Left cardiac atrium (tissue), 4 donors: ENCODE measurements at places on chromosomes 1 and 21.

- no peak for DNase-seq
Observed at GRCh38 chr1:153271711-153272110, 12.2 kb downstream of the LORICRIN start.

DNA sequence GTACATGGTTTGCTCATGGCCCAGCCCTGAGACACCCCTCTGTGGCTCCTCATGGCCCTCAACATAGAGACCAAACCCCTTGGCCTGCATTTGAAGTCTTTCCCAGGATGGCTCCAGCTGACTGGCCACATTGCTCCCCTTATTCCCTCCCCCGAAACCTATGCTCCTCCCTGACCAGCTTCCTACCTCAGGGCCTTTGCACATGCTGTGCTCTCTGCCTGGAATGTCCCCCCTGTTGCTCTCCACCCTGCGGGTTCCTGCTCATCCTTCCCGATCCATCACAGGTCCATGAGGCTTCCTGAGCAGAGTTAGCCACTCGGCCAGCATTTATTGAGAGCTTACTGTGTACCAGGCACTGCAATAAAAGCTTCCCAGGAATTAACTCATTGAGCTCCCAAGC lies 70.9 kb upstream of the SELENON start:
- no peak for DNase-seq

GRCh38 chr1:203147376-203147775 lies 19.9 kb downstream of the ADORA1 start:
- DNase-seq = no peak

- DNase-seq = no peak
Observed at GRCh38 chr1:98205291-98206017, 284.6 kb upstream of the DPYD start.

GRCh38 chr1:178094739-178095645 lies 1.1 kb downstream of the RASAL2 start:
- DNase-seq = no peak
